ENCODE measurements at places on chromosomes 13 and 19. TPM values are rescaled to one million over a fixed set of nuclear protein-coding genes. Genes with fewer than 3 reads are reported as not detected.

CCDC8 gene
- 13.0 TPM for total RNA-seq

KIR2DL3 gene
- total RNA-seq, result not detected

RPL28 gene
- total RNA-seq, result 113 TPM

MAMSTR gene
- 0.26 TPM for total RNA-seq
